Stimulated activated CD8-positive, alpha-beta memory T cell treated with anti-CD3 and anti-CD28 coated beads, Interleukin-4, amount 100 ng/mL, for 1 hour (primary cell): ENCODE measurements at places on chromosomes 6 and 20.

GRCh38 chr6:148577687-148578488 is 168.9 kb upstream of the UST start:
- DNase-seq = no peak

- DNase-seq = no peak
Measured at GRCh38 chr6:149951626-149952025, 9.8 kb downstream of the ULBP2 start.

GRCh38 chr6:92568541-92568940 is 850.8 kb downstream of the EPHA7 start:
- DNase-seq = no peak

GRCh38 chr20:63744574-63745423 is 5.2 kb downstream of the SLC2A4RG start:
- no peak for DNase-seq

- DNase-seq = no peak
Measured at GRCh38 chr20:50266293-50267040, 75.8 kb downstream of the CEBPB start.

- DNase-seq = no peak
Measured at GRCh38 chr6:84553527-84553926, 210.9 kb downstream of the TBX18 start.

- no peak for DNase-seq
Measured at GRCh38 chr6:92231171-92231701, 1188.1 kb downstream of the EPHA7 start.

DNA sequence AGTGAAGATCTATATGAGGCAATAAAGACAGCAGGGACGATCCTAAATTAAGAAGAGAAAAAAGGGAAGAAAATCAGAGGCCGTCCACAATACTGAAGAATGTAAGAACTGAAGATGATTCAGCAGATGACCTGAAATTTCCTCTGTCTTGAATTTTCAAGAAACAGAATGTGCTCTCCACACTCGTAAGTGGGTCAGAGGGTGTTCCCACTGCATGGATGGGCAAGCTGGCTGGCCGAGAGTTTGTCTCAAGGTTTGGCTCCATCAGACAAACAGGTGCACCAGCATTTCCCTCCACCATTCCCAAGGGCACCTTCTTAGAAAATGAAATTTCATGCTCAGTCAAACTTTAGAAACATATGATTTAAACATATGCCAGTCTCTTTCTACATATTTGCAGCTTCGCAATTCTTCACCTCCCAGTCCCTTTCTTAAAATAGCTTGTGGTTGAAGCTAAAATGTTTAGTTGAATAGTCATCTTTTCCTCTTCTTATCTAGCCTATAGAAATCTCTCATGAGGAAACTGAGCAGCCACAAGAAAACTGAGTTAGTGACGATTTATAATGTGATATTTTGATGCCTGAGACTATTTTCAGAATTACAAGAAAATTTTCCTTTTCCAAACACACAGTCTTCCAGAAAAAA is 576.4 kb downstream of the PRKN start:
- no peak for DNase-seq

- DNase-seq = no peak
Measured at GRCh38 chr6:140847262-140847645, 1285.5 kb upstream of the GJE1 start.

DNA sequence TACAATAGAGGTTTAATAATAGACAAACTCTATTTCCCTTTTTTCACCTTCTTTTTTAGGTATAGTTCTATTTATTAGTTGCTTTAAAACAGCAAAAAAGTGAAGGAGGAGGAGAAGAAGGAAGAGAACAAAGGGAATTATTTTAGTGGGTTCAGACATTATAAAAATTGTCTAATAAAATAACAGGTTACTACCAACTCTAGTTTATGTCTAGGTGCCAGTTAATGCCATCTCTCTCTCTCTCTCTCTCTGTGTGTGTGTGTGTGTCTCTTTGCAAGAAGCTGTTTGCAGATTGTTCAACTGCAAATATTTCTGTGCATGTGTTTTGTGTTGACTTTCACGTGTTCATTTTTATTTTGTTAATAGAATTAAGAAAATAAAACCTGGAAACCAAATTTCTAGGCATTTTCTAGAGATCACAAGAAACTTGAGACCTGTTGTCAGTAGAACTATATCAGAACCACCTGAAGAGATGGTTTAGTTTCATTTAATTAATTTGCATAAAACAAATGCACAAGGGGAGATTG is 313.5 kb upstream of the SGK1 start:
- no peak for DNase-seq

- no peak for DNase-seq
Measured at GRCh38 chr6:109105681-109106080, 10.4 kb downstream of the CEP57L1 start.

- no peak for DNase-seq
Measured at GRCh38 chr20:58986968-58987517, 6.0 kb downstream of the NELFCD start.

DNA sequence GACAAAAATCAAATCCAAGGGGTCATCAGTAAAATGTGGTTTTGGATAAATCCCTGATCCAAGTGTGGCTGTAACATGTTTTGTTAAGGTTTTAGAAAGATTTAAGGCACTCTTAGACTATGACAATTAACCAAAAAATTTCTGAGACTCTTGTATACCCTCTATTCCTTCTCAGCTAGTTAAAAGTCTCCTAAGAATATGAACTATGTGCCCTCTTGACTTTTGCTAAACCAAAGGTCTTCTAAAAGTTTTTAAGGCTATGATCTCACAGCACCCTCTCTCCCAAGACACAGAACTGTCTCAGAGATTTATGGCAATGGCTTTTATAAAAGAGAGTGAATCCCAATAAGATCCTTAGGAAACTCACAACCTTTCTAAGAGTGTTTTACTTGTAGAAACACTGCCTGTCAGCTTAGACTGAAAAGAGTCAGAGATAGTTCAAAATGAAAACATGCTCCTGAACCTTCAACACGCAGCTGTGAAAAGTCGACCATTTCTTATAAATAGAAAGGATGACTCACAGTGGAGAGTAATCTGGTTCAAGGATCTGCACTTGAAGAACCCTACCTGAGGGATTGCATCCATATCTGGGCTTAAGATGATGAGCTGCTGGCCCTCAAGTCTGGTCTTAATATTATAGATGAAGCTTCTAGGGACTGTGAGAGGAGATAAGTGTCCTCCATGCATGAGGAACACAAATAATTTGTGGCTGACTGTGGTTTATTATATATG is 388.4 kb upstream of the GJE1 start:
- no peak for DNase-seq

- DNase-seq = no peak
Measured at GRCh38 chr6:124008000-124008987, 204.6 kb downstream of the NKAIN2 start.

GRCh38 chr6:43796903-43797890 is 27.2 kb downstream of the VEGFA start:
- no peak for DNase-seq

GRCh38 chr6:139418481-139419132 is 44.2 kb upstream of the CITED2 start:
- no peak for DNase-seq

DNA sequence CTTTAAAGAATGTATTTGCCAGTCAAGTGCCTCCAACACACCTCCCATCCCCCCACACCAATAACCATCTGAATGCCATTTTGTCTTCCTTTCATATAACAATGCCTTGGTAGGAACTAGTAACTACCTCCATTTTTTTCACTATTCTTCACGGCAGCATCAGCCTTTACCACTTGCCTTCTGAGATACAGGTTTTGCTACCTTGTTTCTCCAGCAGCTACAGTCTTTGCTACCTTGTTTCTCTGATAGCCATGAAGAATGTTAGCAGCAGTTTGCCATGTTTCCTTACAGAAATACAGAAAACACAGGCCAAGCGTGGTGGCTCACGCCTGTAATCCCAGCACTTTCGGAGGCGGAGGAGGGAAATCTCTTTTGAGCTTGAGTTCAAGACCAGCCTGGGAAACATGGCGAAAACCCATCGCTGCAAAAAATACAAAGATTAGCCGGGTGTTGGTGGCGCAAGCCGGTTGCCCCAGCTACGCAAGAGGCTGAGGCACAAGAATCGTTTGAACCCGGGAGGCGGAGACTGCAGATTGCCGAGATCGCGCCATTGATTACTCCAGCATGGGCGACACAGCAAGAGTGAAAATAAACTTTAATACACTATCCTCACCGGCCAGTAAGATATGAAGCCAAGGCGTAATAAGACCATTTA is 100.9 kb downstream of the HFE start:
- no peak for DNase-seq

GRCh38 chr20:40892642-40893041 is 136.0 kb upstream of the TOP1 start:
- DNase-seq = no peak

- no peak for DNase-seq
Measured at GRCh38 chr6:113786168-113786567, 71.0 kb upstream of the MARCKS start.

GRCh38 chr6:142155895-142156757 is 9.1 kb downstream of the VTA1 start:
- DNase-seq = no peak

GRCh38 chr6:10403385-10404106 is 11.3 kb downstream of the TFAP2A start:
- no peak for DNase-seq

GRCh38 chr6:4208158-4208557 is 72.8 kb upstream of the ECI2 start:
- DNase-seq = no peak

DNA sequence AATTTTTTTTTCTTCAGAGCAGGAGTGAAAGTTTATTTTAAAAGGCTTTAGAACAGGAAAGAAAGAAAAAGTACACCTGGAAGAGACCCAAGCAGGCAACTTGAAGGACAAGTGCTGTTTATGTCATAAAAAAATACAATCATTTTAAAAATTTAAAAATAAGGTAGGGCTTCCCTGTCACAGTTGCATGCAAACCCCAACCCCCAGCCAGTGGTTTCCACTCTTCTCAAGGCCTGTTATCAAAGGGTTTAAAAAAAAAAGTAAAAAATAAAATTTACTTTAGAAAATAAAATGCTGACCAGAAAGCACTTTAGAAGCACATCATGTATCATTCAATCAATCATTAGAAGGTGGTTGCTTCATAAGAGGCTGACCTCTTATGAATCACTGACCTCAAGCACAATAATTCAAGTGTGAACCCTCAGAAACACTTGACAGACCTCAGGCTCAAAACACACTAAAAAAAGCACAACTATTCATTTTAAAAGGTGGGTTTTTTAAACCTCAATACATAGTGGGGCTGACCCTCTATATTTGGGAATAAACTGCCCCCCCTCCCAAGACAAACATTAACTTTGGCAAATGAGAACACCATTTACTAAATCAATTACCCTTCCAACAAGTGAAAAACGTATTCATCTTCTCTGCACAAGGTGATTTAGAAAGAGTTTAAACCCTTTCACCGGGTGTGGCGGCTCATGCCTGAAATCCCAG is 15.6 kb downstream of the ILRUN start:
- DNase-seq = no peak

DNA sequence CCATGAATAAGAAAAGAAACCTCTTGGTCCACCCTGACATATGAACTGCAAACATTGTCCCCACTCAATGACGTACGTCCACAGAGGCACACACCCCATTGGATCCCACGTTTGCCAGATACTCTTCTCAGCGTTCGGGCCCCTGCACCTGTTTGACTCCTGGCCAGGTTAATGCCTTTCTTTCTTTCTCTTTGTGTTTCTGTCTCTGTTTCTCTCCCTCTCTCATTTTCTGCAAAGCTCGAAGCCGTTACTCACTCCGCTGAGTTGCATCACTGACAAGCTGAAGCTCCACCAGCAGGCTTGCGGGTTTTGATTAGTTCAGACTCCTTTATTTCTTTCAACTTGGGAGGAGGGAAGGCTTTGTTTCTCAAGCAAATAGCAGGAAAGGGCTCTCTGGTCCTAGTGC is 135.5 kb upstream of the SUPT3H start:
- no peak for DNase-seq

DNA sequence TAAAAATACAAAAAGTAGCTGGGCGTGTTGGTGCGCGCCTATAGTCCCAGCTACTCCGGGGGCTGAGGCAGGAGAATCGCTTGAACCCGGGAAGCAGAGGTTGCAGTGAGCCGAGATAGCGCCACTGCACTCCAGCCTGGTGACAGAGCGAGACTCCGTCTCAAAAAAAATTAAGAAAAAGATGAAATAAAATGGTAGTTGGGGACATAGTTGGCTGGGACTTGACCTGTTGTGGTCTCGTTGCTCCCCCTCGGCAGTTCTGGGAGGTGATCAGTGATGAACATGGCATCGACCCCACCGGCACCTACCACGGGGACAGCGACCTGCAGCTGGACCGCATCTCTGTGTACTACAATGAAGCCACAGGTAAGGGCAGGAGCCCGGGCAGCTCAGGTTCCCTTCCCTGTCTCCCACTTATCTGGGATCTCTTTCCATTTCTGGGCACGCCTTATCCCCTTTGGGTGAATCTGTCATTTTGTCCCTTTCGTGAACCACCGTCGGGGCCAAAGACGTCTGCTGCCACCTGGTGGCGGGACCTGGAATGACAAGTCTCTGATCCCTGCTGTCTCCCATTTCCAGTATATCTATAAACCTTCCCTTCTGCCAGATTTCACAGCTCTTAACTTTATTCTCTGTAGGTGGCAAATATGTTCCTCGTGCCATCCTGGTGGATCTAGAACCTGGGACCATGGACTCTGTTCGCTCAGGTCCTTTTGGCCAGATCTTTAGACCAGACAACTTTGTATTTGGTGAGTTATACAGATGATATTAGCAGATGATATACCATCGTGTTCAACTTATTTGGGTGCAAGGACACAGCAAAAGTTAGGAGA is 2.3 kb downstream of the TUBB start:
- peak; percentile 83 for DNase-seq

DNA sequence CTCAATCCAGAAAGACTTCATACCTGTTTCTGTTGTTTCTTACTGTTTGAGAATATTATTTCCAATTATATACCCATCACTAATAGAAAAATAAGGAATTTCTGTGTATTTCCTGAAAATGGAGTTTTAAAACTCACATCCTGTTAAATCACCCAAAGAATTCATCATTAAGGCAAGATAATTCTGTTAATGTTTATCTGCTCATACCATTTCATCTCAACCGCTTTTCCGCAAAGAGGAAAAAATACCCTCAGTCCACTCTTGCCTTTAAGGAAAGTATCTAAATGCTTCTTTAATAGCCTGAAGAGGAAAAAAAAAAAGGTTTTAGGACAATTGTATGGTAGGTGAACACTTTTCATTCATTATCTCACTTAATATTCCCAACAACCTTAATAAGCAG is 7.3 kb downstream of the TPMT start:
- DNase-seq = no peak

GRCh38 chr6:47759364-47759763 is 22.5 kb upstream of the OPN5 start:
- no peak for DNase-seq

GRCh38 chr20:9723501-9724202 is 115.2 kb downstream of the PAK5 start:
- no peak for DNase-seq
